ENCODE measurements at places on chromosomes 1 and 21. TPM values are rescaled to one million over a fixed set of nuclear protein-coding genes. Genes with fewer than 3 reads are reported as not detected.

Gene SMIM11
- total RNA-seq: 11.1 TPM

Gene GPR52
- total RNA-seq: 3.6 TPM

DNA sequence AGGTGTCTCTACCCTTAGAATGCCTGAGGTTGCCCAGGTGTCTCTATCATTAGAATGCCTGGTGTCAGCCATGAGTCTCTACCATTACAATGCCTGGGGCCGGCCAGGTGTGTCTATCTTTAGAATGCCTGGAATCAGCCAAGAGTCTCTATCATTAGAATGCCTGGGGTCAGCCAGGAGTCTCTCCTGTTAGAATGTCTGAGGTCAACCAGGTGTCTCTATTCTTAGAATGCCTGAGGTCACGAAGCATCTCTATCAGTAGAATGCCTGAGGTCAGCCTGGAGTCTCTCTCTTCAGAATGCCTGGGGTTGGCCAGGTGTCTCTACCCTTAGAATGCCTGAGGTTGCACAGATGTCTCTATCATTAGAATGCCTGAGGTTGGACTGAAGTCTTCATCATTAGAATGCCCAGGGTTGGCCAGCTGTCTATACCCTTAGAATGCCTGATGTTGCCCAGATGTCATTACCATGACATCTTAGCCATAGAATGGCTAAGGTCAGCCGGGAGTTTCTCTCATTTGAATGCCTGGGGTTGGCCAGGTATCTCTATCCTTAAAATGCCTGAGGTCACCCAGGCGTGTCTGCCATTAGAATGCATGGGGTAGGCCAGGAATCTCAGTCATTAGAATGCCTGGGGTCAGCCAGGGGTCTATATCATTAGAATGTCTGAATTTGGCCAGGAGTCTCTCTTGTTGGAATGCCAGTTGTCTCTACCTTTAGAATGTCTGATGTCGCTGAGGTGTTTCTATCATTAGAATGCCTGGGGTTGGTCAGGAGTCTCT lies 44.0 kb downstream of the RNF187 start:
- no peak for DNase-seq

Gene CLEC20A
- not detected for total RNA-seq

GRCh38 chr1:42551180-42551579 lies 88.1 kb downstream of the CCDC30 start:
- DNase-seq: no peak

GRCh38 chr1:52967666-52968065 lies 40.6 kb downstream of the SCP2 start:
- no peak for DNase-seq

Gene BTBD8
- 4.9 TPM for total RNA-seq

Gene VASH2
- total RNA-seq: 11.6 TPM

GRCh38 chr1:65459397-65459768 lies 38.9 kb downstream of the LEPR start:
- no peak for DNase-seq

Gene KLF17
- not detected for total RNA-seq

DNA sequence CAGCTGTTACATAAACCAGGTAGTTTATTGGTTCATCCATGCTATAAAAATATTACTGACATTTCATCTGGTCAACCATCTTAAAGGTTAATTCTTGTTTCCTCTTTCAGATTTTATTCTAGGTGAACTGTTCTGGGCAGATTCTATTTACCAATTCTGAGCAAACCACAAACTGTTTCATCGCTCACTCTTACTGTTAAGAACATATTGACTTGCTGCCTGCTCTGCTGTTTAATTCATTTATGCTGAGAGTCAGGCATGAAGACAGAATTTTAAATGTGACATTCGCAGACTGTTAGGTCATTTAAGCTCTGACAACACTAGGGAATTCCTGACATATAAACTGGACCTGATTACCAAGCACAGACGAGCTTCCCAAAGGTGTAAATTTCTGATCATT lies 98.3 kb downstream of the PIGK start:
- DNase-seq: no peak

DNA sequence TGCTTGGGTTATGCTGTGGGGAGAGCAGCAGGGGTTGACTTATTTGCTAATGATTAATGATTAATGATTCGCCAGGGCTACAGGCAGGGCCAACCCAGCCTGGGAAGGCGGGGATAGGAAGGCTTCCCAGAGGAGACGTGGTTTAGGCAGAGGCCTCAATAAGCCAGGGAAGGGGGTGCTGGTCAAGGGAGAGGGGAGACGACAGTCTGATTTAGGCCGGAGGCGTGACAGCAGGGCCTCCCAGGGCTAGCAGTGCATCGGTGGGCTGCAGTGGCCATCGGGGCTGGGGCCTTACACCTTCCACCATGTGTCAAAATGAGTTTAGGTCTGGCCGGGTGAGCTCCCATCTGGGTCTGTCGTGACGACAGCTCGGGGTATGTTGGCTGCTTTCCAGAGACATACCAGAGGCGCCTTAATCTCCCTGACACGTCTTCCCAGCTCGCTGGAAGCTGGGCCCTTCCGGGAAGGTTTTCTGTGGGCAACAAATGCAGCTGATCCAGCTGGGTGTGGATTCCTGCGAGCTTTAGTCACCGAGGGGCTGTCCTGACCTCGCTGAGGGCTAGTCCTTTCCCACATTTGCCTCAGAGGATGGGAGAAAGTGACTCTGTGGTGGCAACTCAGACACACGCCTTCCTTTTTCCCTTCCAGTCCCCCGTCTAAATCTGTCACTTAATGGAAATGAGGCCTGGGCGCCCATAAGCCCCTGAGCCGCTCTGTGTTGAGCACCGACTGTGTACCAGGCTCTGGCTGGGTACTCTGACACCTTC lies 3.7 kb upstream of the SLC1A7 start:
- DNase-seq: peak; percentile 78

DNA sequence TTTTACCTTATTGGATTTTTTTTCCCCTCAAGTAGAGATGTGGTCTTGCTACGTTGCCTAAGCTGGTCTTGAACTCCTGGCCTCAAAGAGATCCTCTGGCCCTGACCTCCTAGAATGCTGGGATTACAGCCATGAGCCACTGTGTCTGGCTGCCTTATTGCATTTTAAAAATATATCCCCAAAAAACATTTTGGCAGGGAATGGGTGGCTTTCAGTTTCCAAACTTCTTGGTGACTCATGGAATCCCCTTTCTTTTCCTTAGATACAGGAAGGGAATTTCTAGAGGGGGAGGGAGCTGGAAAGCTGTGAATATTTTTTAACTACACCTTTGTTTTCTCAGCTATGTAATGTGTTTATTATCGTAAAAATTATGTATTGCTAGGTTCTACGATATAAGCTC lies 73.3 kb downstream of the SNRPE start:
- DNase-seq: no peak

- DNase-seq: peak; percentile 75
Observed at GRCh38 chr1:31154632-31155215, 85.0 kb downstream of the NKAIN1 start.

Gene PFKFB2
- 9.4 TPM for total RNA-seq

- DNase-seq: no peak
Observed at GRCh38 chr21:42514883-42515228, 1.2 kb downstream of the SLC37A1 start.

GRCh38 chr1:4407851-4408250 lies 246.6 kb upstream of the AJAP1 start:
- no peak for DNase-seq

DNA sequence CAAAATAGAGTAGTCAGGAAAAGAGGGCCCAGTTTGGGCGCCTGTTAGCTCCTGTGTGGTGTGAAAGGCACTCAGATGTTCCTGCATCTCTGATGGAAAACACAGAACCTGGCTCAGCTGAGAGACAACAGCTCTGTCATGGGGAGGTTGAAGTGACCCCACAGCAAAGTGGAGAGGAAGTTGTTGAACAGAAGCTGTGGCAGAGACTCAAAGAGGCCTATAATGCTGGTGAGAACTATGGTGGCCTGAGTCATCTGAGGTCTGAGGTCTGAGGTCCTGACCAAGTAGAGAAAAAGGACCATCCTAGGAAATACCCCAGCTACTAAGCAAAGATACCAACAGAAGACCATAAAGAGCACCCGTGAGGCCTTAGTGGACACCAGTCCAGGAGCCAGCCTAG lies 45.6 kb upstream of the JAK1 start:
- DNase-seq: no peak

- DNase-seq: no peak
Observed at GRCh38 chr1:36751525-36751924, 268.8 kb upstream of the CSF3R start.

Gene FBXO2
- 0.99 TPM for total RNA-seq

Gene LCE1A
- total RNA-seq: 1.7 TPM

GRCh38 chr1:24506691-24507381 lies 4.2 kb downstream of the RCAN3 start:
- DNase-seq: no peak

Gene IGSF21
- 0.10 TPM for total RNA-seq

DNA sequence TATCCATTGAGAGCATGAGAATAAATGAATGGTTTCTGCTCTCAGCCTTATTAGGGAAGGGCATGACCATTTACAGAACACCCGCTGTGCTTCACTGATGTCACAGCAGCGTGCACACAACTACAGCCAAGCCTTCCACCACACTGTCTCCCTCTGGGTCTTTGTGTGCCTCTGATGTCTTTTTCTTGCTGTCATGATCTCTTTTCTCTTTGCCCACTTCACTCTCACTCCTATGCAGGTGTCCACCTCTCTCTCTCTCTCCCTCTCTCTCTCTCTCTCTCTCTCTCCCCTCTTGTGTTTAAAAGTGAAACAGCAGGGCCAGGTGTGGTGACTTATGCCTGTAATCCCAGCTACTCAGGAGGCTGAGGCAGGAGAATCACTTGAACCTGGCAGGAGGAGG lies 232.5 kb upstream of the JUN start:
- DNase-seq: no peak

DNA sequence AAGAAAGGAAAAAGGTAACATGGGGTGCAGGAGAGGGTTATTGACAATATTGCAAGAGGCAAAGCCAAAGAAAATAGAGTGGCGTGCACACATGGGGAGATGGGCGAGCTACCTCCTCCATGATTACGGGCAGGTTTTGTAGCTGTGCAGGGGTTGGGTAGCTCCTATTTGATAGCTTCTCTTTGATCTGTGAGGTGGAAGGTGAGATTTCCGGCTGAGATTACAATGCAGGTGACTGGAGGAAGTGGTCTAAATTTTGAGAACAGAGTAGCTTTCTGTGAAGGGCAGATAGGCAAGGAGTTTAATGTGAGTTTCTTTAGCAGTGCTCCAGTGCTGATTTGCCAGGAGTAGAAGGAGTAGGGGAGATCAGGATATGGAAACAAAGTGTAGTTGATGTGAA lies 263.4 kb downstream of the PLA2G4A start:
- DNase-seq: no peak

DNA sequence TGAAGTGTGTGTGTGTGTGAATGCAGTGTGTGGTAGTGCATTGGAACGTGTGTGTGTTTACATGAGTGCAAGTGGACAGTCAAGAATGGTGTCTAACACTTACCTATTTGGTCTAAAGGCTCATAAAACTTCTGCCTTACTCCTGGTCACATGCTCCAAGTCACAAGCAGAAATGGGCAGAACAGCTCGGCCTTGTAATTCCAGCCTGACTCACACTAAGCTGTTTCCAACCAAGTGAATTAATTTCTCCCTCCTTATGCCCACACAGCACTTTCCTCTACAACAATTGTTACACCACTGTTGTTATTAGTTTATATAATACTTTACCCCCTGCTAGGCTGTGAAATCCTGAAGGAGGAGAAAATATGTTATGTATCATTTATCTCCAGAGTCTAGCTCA lies 43.8 kb downstream of the DDR2 start:
- no peak for DNase-seq

Gene ZNF683
- total RNA-seq: not detected

DNA sequence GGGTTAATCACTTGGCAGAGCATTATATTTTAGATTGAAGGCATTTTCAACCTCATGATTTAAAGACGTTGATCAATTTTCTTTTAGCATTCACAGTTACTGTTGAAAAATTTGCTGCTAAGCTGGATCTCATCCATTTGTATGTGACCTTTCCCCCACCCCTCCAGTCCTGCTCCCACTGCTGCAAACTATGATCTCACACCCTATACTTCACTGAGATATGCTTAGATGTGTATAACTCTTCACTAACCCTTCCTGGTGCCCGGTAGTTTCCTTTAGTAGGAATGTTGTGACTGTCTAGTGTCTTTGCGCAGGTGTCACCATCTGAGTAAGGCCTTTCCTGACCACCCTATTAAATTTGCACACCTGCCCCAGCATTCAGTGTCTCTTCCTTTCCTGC lies 67.0 kb upstream of the C1orf21 start:
- no peak for DNase-seq

DNA sequence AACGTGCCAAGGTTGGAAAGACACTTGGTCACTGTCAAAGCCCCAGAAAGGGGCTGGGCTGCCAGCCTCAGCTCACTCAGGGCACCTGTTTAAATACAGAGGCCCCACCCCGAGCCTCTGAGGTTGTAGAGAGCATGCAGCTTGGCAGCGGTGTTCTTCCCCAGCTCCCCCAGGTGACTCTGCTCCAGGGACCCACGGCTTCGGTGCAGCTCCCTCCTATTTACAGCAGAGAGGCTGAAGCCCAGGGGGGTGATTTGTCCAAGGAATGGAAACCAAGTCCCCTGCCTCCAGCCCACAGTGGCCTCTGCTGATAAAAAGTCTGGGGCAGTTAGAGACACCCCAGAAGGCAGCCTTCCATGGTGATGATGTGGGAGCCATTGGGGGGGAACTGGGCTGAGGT lies 9.1 kb upstream of the C1QA start:
- DNase-seq: no peak

GRCh38 chr1:115158181-115158580 lies 68.9 kb upstream of the TSPAN2 start:
- DNase-seq: no peak

DNA sequence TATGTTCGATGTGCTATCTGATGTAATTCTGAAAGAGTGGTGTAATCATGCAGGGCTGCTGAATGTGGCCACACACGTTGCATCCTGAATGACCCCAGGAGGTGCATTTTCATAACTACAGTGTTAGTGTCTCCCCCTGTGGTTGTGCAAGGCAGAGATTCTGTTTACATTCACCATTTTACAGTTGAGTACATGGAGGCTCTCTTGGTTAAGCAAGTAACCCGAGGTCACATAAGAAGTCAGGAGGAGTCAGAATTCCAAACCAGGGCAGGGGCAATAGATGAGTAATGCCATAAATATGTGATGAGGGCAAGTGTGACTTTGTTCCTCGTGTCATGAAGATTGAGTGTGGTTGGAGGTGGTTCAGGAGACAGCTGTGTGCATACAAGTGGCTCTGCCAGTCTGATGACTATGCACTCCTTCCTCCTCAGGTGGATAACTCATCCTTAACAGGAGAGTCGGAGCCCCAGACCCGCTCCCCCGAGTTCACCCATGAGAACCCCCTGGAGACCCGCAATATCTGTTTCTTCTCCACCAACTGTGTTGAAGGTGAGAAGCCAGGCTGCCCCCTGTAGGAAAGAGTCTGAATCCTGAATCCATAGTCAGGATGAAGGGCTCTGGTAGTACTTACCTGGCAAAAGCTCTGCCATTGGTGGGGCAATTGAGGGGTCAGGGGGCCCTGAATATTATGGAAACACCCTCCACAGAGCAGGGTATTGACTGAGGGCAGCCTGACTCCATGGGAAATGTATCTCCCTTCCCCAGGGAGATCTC lies 9.3 kb downstream of the ATP1A2 start:
- no peak for DNase-seq

GRCh38 chr21:38223893-38224540 lies 32.8 kb upstream of the KCNJ15 start:
- no peak for DNase-seq

All from skin of body (tissue), 3 donors.